M059J (cell line): ENCODE measurements at places on chromosomes 1 and 21. TPM values are rescaled to one million over a fixed set of nuclear protein-coding genes. Genes with fewer than 3 reads are reported as not detected.

The CHI3L1 gene
- total RNA-seq = not detected in 2 replicates

The ZNF648 gene
- not detected in 2 replicates for total RNA-seq

The AMIGO1 gene
- 1.1 and 2.4 TPM in 2 replicates for total RNA-seq

The IQGAP3 gene
- 23.7 and 40.5 TPM in 2 replicates for total RNA-seq

The COL6A2 gene
- total RNA-seq = 131 and 240 TPM in 2 replicates

The UBASH3A gene
- total RNA-seq = not detected in 2 replicates

The RHOC gene
- total RNA-seq = 497 and 506 TPM in 2 replicates

The IQCC gene
- total RNA-seq = 6.9 and 8.7 TPM in 2 replicates

The BARHL2 gene
- not detected in 2 replicates for total RNA-seq

The BATF3 gene
- 3.3 and 3.7 TPM in 2 replicates for total RNA-seq

The PTGS2 gene
- 29.4 and 29.9 TPM in 2 replicates for total RNA-seq

The S100A7A gene
- not detected in 2 replicates for total RNA-seq

The CRYAA gene
- not detected in 2 replicates for total RNA-seq

The RHEX gene
- total RNA-seq = not detected in 2 replicates

The VWA1 gene
- total RNA-seq = 0.12 and 1.1 TPM in 2 replicates

The CHIT1 gene
- not detected in 2 replicates for total RNA-seq

The NLRP3 gene
- total RNA-seq = 7.4 and 9.2 TPM in 2 replicates

The B3GALT2 gene
- total RNA-seq = 0.10 TPM in 1 of 2 replicates, not detected in the other

The NUP210L gene
- total RNA-seq = not detected in 2 replicates

The HTR1D gene
- 0.22 and 0.39 TPM in 2 replicates for total RNA-seq

The SLC30A10 gene
- not detected in 2 replicates for total RNA-seq

The APCS gene
- not detected in 2 replicates for total RNA-seq

The IPP gene
- total RNA-seq = 4.6 and 7.8 TPM in 2 replicates

The CEP104 gene
- total RNA-seq = 25.4 and 36.7 TPM in 2 replicates
